Thymus (tissue), 14 donors: ENCODE measurements at places on chromosomes 12 and 14. TPM values are rescaled to one million over a fixed set of nuclear protein-coding genes. Genes with fewer than 3 reads are reported as not detected.

- DNase-seq: no peak
These were observed 4.9 kb upstream of the MTA1 start for GRCh38 chr14:105414456-105415371.

GRCh38 chr14:22650960-22651521 is 6.9 kb upstream of the OR6J1 start:
- DNase-seq: no peak

GRCh38 chr12:68259318-68259940 is 6.0 kb upstream of the IL22 start:
- no peak for DNase-seq

DNA sequence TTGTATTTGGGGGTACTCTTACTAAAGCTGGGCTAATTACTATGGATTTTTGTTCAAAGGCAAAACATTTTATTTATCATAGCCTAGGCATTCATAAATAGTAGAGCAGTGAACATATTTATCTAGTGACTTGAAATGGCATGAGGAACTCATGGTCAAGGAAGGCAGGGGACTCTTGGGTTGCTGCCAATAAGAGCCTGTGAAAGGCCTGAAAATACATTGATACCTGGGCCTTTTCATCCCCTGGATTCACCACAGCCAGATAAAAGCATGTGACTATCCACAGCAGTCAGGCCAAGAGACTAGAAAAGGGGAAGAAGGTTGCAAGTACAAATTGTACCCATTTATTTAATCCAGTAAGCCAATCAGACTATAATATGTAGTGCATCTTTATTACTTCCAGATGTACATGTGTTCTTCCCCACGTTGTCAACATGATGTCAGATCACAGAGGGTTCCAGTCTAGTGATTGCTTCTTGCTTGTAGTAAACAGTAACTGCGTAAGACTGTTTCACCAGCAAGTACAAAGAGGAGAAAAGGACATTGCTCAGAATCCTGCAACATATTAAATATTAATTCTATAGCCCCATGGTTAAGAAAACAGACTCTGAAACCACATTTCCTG is 409.7 kb downstream of the NOVA1 start:
- no peak for DNase-seq

DNA sequence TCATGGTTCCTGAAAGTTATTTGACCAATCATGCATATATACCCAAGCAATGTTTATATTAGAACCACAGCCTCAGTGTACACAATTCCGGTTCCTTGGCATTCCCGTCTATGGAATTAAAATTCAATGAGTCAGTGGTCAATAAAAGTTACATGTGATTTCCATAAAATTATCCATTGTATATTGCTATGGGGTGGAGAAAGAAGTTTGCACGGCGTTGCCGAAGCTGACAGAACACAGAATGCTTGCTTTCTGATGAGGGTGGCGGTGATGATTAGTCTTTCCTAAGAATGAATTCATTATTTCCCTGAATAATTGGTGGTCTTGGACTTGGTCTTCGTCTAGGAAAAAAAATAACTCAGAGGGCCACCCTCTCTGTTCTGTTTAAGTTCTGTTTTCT is 214.1 kb downstream of the ANO2 start:
- DNase-seq: no peak

GRCh38 chr14:77844802-77845201 is 44.9 kb downstream of the ADCK1 start:
- no peak for DNase-seq

- DNase-seq: no peak
These were observed 114.4 kb downstream of the PRKCH start for GRCh38 chr14:61435563-61436337.

DNA sequence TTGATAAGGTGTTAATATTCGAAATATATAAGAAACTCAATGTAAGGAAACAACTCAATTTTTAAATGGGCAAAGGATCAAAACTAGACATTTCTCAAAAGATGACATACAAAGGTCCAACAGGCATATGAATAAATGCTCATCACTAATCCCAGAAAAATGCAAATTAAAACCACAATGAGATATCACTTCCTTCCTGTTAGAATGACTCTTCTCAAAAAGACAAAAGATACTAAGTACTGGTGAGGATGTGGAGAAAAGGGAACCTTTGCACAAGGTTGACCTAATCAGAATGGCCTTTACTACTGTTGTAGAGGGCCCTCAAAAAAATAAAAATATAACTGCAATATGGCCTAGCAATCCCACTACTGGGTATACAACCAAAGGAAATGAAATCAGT is 383.4 kb downstream of the KCNH5 start:
- no peak for DNase-seq

DNA sequence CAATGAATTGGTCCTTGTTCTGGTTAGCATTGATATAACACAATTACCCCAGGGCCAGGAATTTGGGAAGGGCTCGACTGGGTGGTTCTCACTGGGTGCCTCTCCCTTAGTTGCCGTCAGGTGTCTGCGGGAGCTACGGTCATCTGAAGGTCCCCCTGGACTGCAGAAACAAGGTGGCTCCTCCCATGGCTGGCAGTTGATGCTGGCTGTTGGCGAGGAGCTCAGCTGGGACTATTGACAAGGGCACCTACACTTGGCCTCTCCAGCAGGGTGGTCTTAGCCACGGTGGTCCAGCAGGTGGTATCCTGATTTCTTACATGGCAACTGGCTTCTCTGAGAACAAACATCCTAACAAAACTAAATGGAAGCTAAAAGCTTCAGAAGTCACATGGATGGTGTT is 41.0 kb upstream of the RGS6 start:
- no peak for DNase-seq

DNA sequence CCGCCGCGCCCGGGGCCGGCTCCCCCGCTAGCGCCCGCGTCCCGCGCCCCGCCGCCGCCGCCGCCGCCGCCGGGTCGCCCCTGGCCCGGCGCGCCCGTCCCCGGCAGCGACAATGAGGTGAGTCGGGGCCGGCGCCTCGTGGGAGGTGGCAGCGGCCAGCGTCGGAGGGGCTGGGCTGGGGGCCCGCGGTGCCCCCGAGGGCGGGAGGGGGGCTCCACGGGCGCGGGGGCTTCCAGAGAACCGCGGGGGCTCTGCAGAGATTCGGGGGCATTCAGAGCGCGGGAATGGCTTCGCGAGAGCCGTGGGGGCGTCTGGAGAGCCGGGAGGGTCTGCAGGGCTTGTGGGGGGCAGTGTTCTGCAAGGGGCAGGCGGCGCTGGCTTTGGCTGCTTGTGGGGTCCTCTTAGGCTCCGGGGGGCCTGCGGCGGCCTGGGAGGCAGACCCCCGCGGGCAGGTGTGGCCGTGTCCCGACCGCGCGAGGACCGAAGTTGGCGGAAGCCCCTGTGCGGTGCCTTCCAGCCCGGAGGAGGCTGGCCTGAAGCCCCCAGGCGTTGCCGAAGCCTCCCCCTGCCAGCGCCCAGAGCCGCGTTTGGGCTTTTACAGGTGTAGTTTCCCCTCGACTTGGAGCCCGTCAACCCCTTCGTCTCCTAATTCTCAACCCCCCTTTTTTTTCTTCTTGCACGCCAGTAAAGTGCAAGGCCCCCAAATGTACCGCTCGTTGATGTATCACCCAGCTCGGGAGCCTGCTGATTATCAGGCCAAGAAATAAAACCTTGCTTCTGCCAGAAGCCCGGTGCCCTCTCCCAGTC is 93.1 kb upstream of the EVL start:
- no peak for DNase-seq

GRCh38 chr12:15603474-15604085 is 185.6 kb downstream of the EPS8 start:
- no peak for DNase-seq

DNA sequence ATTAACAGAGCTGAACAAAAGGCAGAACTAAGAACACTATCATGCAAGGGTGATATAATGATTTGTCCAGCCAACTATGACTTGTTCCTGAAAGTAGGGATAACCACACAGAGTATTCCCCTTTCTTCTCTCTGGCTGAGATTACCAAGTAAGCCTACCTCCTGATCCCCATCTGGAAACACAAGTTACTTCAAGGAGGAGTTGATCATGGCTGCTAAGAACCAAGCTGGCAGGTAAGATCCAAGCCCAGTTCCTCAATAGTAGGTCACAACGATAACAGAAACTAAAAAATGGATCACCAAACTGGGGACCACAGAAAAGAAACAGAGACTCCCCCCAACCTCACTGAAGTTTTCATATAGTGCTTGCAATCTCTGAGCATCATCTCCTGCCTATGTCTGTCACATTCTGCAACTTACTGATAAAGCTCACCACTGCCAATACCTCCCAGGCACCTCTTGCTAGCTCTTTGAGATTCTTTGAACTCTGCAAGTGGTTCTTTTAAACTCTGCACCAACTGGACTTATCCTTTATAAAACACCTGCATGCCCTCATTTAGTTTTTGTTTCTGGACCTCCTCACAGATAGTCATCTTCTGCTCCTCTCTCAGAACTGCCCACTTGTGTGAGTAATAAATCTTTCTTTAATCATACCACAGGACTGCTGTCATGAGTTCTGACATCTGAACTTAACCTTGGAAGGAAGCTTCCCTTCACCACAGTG is 76.6 kb downstream of the LRP6 start:
- DNase-seq: no peak

- DNase-seq: no peak
These were observed 1236.6 kb downstream of the BCL11B start for GRCh38 chr14:98035396-98035795.

- no peak for DNase-seq
These were observed 84.7 kb downstream of the ACSS3 start for GRCh38 chr12:81162391-81163136.

DNA sequence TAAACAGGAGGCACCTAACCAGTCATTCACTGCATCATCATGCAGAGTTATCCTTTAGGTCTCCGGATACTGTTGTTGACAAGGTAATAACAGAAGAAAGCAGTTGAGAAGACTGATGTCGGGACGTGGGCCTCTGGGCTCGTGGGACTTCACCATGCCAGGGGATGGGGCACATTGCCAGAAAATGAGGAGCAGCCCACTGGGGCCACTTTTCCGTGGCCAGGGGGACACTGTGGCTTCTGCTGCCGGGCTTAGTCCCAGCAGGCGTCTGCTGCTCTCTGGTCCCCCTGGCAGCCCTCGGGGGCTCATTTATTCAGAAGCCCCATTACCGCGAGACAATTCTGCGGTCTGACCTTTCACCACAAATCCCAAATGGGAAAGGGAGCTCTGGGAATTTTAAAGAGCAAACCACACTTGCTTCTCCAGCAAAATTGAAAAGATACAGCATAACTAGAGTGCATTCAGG is 201.2 kb downstream of the DAD1 start:
- no peak for DNase-seq

TAS2R14 gene
- polyA plus RNA-seq: 5.3 TPM

LARP4 gene
- 17.0 TPM for polyA plus RNA-seq

RPL41 gene
- polyA plus RNA-seq: 5,569 TPM

TPPP2 gene
- polyA plus RNA-seq: 0.30 TPM

FAM234B gene
- polyA plus RNA-seq: 3.8 TPM

LIN7A gene
- polyA plus RNA-seq: 0.57 TPM
